T-helper 2 cell (primary cell): ENCODE measurements at places on chromosomes 7 and 10.

GRCh38 chr7:154913638-154914307 is 89.2 kb downstream of the PAXIP1 start:
- peak; percentile 81 for DNase-seq

- DNase-seq, result no peak
Measured at GRCh38 chr7:82410461-82410860, 33.1 kb downstream of the CACNA2D1 start.

DNA sequence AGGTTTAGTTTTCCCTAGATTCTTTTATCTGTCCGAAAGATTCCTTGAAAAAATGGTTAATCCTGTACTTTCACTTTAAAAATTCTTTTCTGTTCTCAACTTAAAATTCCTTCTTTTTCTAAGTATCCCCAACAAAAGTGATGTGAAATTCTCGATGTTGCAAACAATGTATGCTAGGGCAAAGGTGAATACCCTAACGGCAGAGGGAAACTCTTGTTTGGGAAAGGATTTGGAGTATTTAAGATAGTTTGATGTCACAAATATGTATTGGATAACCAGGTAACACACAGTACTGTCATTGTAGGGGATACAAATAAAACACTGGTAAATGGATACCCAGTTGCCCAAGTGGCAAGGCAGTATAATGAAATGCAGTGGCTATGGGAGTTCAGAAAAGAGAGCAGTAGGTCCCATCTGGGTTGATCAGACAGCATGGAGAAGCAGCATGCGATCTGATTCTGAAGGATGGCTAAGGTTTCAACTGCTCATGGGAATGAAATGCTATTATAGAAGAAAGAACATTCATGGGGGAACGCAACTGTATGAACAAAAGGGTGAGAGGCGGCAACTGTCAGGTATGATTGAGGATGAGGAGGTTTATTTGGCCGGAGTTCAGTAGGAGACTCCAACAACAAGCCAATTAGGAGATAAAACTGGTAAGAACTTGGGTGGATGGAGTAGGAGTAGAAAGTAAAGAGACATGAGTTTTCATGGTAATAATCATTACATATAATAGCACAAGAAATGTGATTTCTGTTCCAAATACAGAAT is 3.2 kb upstream of the EPC1 start:
- DNase-seq, result no peak

DNA sequence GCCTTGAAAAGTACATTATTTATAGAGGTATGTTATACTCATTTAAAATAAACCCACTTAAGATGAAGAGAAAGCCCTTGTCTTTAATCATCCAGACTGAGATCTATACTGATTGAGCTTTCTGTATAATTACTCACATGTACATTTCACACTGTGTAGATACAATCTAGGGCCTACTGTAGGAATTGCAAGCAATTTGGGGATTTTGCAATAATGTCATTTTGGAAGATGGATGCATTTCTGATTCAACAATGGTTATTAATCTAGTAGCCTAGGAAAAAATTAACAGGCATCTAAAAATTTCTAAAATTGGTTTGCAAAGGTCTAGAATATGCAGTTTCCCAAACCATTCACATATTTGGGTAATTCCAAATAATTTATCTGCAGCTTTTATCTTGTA is 132.2 kb downstream of the PDE1C start:
- DNase-seq, result no peak

- DNase-seq, result no peak
Measured at GRCh38 chr7:99036546-99037111, 107.3 kb downstream of the SMURF1 start.

DNA sequence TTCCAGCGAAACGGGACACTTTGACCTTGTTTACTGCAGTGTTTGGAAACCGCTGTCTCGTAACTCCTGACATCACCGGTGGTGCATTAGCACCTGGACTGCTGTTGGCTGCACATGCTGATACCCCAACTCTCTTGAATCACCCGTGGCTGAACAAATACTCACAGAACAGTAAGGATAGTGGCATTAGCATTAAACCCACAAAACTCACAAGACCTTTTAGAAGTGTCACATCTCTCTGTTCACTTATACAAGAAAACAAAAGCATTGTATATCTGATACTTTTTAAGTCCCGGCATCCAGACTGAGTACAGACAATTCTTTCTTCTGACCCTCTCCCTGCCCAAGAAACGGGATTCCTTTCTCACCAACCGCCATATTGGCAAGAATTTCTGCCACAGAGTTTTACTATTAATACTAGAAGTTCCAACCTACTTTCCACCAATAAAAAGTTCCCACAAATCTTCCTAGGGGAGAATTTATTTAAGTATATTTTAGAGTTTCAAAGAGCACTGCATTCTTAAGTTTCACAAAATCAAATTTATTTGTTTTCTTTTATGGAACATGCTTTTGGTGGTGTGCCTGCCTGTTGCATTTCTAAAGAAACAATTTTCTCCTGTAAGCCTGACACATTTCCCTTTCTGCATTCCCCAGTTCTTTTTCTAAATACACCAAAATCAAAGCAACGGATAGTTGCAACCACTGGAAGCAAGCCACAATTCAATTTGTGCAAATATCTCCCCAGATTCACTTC is 208.4 kb upstream of the KLF14 start:
- no peak for DNase-seq

- no peak for DNase-seq
Measured at GRCh38 chr10:44824607-44825006, 86.5 kb upstream of the TMEM72 start.

GRCh38 chr7:103447073-103447960 is 1.3 kb upstream of the SLC26A5 start:
- peak; percentile 38 for DNase-seq

DNA sequence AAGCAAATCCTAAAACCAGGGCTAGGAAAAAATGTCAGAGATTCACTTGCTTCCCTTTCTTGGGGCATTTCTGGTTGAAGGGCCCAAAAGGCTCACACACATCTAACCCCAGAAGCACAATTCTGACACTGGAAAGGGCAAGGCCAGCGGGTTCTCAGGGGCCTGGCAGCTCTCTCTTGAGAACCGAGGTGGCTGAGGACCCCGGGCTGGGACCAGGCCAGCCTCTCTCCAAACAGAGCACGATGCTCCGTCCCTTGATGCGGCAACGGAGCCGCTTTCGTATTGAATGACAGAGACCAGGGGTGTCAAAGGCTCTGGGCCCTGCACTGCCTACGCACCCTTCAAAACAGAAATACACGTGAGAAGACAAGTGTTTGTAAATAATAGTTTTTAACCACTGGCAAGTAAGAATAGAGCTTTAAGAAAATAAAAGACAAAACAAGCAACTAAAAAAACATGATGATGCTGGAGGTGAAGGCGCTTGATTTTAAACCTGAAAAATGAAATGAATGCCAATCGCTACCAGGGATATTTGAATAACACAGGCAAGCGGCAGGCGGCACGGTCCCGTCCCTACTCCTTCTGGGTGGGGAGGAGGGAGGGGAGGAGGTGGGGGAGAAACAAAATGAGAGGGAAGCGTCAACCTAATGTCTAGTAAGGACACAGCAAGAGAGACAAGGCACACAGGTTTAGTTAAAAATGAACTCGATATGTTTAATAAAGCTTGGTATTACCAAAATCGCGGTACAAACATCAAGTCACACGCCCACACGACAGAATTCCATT is 68.0 kb downstream of the SLC29A4 start:
- no peak for DNase-seq

DNA sequence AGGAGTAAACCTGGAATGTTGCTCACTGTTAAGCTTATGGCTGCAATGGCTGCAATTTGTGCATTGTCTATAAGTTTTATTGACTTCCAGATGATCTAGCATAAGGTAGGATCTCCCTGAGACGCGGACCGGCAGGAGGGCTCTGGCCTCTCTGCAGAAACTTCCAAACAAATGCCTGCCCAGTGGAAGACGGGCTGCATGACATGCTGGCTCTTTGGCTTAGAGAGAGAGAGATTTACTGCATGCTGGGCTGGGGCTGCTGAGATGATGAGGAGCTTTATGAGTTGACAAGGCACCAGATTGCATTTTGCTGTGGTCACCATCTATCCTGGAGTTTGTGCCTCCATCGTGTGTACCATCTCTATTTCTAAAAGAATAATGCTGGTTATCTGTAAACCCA is 193.2 kb downstream of the GALNT17 start:
- DNase-seq, result no peak

- DNase-seq, result no peak
Measured at GRCh38 chr7:130641497-130641896, 27.1 kb downstream of the COPG2 start.

DNA sequence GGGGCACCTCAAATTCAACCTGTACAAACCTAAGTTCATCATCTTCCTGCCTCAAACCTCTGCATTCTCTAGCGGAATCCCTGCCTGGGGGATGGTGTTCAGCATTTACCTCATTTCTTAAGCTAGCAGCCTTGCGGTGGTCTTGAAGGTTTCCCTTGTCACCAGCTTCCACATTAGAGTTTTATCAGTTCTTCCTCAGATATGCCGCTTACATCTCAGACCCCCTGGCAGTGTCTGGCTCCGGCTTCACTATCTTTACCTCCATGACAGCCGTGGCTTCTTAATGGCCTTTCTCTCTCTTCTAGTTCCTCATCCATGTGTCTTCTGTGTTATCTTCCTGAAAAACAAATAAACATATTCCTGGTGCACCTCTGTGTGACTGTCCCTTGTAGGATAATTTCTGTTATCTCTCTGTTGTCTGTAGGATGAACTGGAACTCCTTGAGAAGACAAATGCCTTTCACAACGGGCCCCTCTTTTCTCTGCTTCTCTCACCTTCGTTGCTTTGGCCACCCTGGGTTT is 101.1 kb upstream of the BMPER start:
- no peak for DNase-seq

GRCh38 chr10:29772403-29772802 is 137.6 kb upstream of the SVIL start:
- no peak for DNase-seq

DNA sequence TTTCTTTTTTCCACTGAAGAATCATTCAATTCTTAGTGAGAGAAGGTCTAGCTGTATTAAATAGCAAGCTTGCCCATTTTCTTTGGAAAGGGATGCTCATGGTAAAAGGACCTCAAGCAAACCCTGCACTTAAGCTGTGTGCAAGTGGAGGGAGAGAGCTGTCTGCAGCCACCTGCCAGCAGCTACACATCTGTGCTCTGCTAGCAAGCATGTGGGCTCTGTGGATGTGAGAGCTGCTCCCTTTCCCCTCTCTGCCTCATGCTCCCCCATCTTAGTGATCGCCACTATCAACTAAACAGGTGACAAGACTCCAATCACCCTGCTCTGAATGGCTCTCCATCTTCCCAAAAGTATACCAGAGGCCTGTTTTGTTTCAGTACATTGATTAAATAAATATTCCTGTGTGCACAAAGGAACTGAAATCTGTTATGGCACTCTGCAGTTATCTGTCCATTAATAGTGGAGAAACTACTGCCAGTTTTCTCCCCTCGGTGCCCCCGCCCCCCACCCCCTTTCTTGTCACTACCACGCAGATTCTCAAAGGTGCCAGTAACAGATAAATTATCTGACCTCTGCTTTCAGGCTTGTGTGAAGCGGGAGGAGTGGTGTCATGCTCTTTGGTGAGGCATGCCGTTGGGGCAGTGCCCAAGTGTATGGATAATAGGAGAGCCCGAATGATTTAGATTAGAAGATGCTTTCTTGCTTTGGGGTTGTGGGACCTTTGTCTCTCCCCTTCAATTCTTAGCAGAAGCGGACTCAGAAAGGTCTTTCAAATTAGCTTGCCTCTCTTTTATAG is 26.4 kb downstream of the AUTS2 start:
- no peak for DNase-seq

GRCh38 chr7:143499246-143499645 is 21.6 kb downstream of the TAS2R41 start:
- DNase-seq, result no peak

DNA sequence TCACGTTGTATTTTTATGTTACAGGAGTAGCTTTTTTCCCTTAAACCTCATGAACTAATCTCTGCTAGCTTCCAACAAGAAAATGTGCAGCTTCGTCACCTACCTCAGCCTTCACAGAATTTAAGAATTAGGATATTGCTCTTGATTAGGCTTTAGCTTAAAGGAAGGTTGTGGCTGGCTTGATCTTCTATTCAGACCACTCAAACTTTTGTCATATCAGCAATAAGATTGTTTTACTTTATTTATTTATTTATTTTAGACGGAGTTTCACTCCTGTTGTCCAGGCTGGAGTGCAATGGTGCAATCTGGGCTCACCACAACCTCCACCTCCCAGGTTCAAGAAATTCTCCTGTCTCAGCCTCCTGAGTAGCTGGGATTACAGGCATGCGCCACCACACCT is 125.6 kb upstream of the GPR22 start:
- DNase-seq, result no peak

DNA sequence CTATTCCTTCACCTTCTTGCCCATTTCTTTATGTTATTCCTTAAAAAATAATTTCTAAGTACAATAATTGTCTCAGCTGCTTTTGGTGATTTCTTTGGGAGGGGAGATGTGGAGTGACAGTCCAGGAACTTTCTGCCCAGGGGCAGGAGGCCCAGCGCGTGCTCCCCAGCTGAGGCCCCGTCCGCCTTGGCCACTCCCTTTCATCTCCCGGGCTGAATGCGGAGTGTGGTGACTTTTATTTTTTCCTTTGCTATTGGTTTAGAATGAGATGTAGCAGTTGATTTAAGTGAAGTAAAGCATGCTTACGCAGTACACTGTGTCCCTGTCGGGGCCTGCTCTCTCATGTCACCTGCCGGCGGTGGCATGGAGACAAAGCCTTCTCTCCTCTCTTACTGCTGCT is 141.6 kb downstream of the MGMT start:
- DNase-seq, result no peak

DNA sequence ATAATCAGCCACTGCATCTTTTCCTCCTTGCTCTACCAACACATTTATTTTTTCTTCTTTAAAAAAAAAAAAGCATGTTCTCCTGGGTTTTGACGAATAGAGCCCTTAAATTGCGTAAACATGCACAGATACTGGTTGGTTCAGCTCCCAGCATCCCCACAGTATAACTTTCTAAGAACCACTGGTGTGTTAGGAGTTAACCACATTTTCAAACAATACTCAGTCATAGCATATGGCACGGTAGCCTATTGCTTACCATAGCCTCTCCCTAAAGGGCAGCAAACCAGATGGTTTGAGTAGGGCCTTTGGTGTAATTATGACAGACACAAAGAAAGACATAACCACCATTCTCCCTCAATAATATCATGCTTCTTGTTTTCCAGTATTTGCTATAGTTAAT is 145.0 kb downstream of the LRRC4 start:
- DNase-seq, result no peak

DNA sequence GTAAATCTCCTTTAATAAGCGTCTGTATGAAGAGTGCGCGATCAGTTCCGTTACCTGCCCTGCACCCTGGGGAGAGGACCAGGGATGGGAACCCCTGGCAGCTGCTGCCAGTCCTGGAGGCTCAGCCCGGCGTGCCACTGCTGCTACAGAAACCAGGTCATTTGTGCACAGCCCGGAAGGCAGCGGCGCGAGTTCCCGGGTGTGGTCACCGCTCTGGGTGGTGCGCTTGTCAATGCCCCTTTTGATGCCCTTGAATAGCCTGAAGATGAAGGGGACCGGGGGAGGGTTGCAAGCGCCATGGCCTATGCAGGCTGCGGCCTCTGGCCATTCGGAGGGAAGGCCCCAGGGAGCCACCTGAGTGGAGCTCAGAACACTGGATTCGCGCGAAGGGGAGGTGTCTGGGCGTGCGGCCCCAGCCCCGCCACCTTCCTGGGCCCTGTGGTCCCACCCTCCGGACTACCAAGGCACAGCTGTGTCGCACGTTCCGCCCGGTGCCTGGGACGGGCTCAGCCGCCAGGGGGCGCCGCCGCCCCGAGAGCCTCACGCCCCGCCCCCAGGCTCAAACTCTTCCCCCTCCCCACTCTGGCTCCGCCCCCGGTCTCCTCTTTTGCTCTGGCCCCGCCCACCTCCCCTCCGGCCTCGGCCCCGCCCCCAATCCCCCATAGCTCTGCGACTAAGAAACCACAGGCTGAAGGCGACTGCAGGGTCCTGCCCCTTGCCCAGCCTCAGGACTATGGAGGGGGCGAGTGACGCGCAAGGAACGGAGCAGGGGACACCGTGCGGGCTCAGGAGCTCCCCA is 16.5 kb downstream of the AP5Z1 start:
- peak; percentile 64 for DNase-seq
